Type B pancreatic cell (in vitro differentiated cells): ENCODE measurements at places on chromosomes 2 and 18.

DNA sequence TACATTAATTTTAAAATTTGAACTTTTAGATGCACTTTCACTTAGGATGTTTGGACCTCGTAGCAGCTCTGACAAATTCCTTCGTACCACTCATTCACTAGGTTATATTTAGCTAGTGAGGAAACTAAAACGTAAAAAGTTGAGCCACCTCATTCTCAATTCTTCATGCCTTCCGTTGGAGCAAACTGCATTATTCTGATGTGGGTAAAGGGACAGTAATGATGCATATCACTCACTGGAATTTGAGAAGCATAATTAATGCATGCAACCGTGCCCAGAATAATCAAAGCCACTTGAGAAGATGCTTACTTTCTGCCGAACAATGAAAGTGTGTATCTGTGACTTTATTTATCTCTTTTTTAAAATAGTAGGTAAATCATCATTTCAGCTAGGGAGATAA lies 2.2 kb downstream of the CNOT9 start:
- DNase-seq = no peak

DNA sequence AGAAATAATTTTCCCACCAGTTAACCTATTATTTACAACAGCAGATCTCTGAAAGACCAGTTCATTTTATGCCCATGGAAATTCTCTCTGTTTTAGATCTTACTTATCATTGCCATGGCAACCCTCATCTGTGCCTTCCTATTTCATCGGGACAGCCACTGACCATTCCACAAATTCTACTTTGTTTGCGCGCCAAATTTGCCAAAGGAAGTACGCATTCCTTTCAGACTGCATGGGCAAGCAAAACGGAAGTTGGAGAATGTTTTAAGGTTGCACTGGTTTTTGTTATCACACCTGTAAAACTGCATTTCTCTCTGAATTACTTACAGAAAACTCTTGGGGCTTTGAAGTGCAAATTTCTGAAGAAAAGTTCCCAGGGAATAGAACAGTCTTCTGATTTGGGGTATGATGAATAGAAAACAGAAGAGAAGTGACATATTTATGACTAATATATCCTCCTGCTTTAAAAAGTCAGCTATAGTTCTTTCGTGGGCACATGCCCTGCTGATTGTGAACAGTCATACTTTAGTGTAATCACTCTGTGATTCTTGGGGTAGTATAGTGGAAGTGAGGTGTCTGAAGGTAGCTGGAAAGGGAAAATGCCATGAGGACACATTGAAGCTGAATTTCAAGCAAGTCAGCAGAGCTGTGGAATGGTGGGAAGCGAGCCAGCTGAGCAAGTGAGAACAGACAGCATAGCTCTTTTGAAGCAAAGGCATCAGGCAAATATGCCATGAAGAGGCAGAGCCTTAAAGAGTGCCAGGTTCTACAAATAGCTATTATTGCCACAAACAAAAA lies 20.9 kb downstream of the NETO1 start:
- DNase-seq = no peak

- DNase-seq = no peak
Measured at GRCh38 chr2:86628091-86628522, 4.4 kb upstream of the RNF103 start.

GRCh38 chr2:62415518-62415917 lies 90.5 kb downstream of the TMEM17 start:
- DNase-seq = no peak
